ENCODE measurements at places on chromosomes 16 and 17. TPM values are rescaled to one million over a fixed set of nuclear protein-coding genes. Genes with fewer than 3 reads are reported as not detected.
A peak's percentile ranks its signal among the peaks of the same experiment; 100 is the strongest.

GRCh38 chr17:66214884-66215528 lies 14.2 kb downstream of the APOH start:
- no peak for DNase-seq

DNA sequence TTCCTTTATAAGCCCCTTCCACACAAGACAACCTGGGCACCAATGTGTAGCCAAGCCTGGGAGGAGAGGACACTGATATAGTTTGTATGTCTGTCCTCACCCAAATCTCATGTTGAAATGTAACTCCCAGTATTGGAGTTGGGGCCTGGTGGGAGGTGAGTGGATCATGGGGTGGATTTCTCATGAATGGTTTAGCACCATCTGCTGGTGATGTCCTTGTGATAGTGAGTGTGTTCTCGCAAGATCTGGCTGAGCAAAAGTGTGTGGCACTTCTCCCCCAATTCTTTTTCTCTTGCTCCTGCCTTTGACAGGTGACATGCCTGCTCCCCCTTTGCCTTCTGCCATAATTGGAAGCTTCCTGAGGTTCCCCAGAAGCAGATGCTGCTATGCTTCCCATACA lies 135.8 kb downstream of the USP31 start:
- no peak for DNase-seq

- DNase-seq: no peak
Observed at GRCh38 chr17:15106540-15106939, 158.6 kb downstream of the PMP22 start.

Gene SERPINF2
- 477 TPM for polyA plus RNA-seq

DNA sequence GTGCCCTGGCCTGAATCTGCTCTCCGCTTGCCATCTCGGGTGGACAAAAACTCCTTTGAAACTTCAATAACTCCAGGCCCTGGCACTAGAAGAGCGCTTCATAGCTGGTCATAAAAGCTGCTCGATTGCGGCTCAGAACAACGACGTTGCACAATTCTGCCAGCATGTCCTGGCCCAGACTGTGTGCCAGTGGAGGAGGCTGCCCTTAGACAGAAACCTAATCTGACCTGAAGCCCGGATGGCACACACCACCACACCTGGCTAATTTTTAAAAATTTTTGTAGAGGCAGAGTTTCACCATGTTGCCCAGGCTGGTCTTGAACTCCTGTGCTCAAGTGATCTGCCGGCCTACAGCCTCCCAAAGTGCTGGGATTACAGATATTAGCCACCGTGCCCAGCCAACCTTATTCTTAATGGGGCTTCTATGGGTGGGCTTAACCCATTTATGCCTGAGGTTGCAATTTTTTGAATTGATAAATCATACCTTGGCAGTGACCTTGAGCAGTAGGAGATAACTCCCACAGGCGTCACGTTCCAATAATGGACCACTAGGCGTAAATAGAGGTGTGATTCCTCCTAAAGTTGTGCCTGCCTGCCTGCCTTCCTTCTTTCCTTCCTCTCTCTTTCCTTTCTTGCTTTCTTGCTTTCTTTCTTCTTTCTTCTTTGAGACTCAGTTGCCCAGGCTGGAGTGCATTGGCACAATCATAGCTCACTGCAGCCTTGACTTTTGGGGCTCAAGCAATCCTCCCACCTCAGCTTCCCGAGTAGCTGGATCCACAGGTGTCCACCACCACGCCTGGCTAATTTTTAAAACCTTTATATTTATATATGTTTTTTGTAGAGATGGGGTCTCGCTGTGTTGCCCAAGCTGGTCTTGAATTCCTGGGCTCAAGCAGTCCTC lies 1.1 kb upstream of the PPL start:
- DNase-seq: no peak

DNA sequence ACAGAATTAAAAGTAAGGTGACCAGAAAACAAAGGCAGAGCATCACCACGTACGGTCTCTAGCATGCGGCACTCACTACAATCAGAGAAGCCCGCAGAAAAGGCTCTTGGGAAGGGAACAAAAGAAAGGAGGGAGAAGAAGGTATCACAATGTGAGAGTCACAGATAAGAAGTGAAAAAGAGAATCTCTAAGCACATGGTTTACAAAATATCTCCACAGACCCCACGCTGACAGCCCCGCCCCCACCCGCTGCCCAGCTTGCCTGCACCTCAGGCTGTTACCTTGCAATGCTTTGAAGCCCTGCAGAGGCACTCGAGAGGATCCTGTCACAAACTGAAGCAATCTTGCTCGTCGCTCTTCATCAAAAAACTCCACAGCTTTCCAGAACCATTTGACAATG lies 40.5 kb downstream of the CEP95 start:
- DNase-seq: no peak

DNA sequence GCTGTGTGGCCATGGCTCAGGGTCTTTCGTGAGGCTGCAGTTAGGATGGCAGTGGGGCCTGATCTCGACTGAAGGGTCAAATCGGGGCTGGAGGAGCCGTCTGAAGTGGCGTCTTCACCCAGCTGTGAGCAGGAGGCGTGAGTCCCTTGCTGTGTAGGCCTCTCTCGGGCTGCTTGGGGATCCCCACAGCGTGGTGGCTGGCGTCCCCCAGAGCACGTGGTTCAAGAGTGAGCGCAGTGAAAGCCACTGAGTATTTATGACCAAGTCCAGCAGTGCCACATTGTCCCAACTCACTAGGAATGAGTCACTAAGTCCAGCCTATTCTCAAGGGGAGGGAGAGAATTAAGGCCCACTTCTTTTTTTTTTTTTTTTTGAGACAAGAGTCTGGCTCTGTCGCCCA lies 11.7 kb upstream of the TCF25 start:
- DNase-seq: no peak

DNA sequence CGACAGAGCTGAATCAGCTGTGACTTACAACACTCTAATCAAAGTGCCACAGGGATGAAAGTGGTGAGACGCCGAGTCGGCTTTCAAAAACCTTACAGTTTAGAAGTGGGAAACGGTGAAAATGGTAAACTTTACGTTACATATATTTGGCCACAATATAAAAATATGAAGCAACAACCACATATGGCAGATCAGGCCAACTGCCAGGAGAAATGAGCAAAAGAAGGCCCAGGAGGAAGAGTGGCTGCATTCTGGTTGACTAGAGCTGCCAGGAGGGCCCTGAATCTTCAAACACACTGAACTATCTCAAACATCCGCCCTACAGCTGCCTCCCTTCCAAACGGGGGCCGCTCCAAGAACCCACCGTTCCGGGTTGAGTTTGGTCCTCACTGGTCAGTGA lies 56.3 kb downstream of the MRM3 start:
- DNase-seq: no peak

GRCh38 chr16:55899857-55900256 lies 24.7 kb upstream of the CES5A start:
- no peak for DNase-seq

DNA sequence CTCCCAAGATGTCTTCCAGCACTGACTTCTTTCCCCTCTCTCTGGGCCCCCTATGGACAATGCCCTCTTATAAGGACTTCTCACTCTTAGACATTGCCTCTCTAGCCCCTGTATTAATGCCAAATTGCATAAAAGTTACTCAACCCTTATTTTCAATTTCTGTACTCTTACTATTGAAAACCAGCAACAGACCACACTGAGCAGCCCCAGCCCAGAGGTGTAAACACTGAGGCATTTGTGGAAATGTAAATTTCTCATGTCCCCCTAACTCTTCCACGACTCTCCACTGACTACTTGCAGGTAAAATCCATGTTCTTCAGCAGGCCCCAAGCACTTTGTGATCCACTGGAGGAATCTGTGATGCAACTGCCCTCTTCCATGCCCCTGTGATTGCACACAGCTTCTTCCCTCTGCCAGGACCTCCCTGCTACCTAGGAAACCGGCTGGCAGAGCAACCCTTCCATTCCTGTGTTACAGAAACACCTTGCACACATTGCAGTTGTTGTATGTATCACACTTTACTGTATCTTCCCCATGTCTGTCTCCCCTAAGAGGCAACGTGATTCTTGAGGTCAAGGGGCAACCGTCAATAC lies 4.4 kb downstream of the N4BP1 start:
- no peak for DNase-seq

Gene FAM20A
- 54.4 TPM for polyA plus RNA-seq

Gene NOD2
- 0.35 TPM for polyA plus RNA-seq

- no peak for DNase-seq
Observed at GRCh38 chr16:88633684-88634140, 4.7 kb upstream of the IL17C start.

Gene G6PC1
- 144 TPM for polyA plus RNA-seq

GRCh38 chr16:29816694-29817441 lies 916 bp downstream of the PAGR1 start:
- DNase-seq: peak; percentile 58

GRCh38 chr17:14070344-14070984 lies 1.2 kb downstream of the COX10 start:
- DNase-seq: no peak

DNA sequence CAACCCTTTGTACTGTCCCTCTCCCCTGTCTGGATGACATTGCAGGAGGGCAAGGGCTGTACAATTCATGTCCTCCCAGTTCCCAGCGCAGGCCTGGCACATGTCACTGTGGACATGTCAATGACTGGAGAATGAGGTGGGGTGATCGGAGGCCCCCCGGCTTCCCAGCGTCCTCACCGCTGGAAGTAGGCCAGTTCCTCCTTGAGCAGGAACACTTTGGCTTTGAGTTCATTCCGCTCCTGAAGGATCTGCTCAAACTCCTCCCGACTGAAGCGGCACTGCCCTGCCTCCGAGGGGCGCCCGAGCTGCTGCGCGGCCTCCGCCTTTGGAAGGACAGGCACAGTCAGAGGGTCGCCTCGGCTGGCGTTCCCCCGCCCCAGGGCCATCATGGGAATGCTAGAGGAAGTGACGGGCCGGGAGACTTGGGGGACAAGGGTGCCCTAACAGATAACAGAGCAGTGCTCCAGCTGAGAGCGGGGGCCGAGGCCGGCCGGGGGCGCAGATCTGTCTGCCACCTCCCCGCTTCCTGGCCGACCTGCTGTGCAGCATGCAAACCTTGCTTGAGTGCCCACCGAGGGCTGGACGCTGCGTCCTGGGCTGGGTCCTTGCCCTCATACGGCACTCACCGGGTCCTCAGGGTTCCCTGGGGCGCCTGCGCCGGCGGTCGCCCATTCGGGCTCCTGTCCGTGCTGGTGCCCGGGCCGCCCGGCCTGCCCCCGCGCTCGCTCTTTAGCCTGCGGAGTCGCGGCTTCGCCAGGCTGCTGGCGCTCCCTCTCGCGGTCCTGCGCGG lies 1.3 kb downstream of the RILP start:
- no peak for DNase-seq

Gene NPIPB6
- polyA plus RNA-seq: not detected

All from liver (tissue), 10 donors.